IMR-90 (cell line): ENCODE measurements at places on chromosomes 6 and 20. TPM values are rescaled to one million over a fixed set of nuclear protein-coding genes. Genes with fewer than 3 reads are reported as not detected.

- no peak for DNase-seq
Measured at GRCh38 chr6:64733433-64733832, 973.6 kb downstream of the EYS start.

- DNase-seq: no peak
Measured at GRCh38 chr6:157343732-157344131, 20.4 kb upstream of the TMEM242 start.

DNA sequence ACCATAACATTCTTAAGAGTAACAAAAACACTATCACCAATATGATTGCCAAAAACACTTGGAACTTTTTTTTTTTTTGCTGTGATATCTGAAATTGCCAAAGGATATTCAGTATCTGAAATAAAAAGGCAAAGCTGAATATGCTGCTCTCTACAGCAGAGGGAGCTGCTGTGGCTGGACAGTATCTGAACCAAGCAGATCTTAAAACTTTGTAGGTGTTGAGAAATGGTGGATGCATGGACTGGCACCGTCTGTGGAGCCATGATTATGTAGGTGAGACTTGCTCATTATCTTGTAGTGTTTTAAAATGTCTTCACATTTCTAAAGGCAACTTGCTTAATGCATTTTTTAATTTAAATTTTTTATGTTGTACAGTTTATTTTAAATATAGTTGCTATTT is 9.2 kb downstream of the PDCD2 start:
- peak; percentile 22 for DNase-seq

GRCh38 chr20:58603721-58604120 is 47.4 kb upstream of the STX16 start:
- DNase-seq: peak; percentile 61

DNA sequence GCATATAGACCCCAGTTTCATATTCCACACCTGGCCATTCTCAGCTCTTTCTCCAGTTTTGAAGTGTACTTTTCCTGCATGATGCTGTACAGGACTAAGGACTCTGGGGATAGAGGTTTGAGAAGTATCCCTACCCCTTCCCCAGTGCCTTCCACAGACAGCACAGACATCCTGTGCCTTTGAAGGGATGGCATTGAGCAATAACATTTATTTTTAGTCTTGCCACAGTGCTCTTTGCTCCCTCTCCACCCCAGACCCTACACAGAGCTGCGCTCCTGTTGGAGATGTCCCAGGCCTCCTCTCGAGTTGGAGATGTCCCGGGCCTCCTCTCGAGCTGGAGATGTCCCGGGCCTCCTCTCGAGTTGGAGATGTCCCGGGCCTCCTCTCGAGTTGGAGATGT is 275.8 kb downstream of the FARS2 start:
- no peak for DNase-seq

GRCh38 chr6:136624347-136624746 is 74.1 kb upstream of the MAP7 start:
- DNase-seq: peak; percentile 42

DNA sequence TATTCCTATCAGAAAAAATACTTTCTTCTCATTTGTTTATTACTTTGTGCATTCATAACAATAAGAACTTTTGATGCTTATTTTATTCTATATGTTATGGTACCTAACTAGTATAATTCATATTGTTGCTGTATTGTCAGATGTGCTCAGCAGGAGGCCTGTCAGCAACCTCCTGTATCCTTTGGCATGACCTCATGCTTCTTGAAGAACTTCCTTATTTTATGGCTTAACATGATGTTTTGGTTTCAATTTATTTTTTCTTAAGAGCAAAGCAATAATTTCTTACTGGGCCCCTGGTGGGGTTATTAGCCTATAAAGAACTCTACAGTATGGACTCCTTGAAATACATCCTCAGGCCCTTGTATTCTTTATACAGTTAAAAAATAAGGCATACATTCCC is 17.3 kb downstream of the GGTLC1 start:
- no peak for DNase-seq

DNA sequence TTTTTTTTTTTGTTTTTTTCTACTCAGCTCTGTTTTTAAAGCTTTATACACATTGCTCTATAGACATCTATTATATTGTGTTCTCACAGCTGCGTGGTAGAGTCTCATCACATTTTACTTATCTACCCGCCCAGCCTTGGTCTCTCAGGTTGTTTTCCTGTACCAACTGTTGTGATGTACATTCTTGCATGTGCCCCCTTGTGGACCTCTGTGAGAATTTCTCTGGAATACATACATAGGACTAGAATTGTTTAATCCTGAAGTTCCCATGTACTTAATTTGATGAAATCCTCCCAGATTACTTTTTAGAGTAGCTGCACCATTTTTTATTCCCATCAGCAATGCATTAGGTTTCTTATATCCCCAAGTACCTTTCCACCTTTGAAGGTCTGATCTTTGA is 40.4 kb upstream of the TINAG start:
- DNase-seq: peak; percentile 60

DNA sequence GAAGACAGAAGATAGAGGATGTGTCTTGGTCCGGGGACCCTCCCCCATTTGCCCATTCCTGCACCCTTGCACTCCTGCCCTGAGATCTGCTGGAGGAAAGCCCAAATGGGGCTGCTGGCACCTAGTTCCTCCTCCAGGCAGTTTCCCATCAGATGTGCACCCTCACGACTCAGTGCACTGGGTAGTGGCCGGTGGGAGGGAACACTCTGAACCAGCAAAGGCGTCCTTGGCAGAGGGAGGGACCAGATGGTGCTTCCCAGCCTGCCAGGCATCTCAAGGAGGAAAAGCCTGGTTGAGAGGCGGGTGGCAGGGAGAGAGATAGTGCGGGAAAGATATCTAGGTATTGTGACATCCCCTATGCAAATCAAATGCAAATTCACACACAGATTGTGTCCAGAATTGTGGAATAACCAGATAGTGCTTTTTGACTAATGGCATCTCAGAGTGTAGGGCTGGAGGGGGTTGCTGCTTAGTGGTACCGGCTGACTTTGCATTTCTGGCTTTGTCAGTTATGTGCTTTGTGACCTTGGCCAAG is 19.5 kb downstream of the TMEM151B start:
- no peak for DNase-seq

The ZBTB12 gene
- total RNA-seq: 2.0 and 2.5 TPM in 2 replicates

The ISM1 gene
- not detected in 2 replicates for total RNA-seq
